ENCODE measurements at places on chromosomes 2 and 18.

- peak; percentile 64 for DNase-seq
These were observed 263.4 kb downstream of the PTPRM start for GRCh38 chr18:7830468-7830867.

- DNase-seq: no peak
These were observed 675.6 kb upstream of the VRK2 start for GRCh38 chr2:57370882-57371585.

- DNase-seq: no peak
These were observed 32.4 kb downstream of the SMAD2 start for GRCh38 chr18:47898055-47898454.

DNA sequence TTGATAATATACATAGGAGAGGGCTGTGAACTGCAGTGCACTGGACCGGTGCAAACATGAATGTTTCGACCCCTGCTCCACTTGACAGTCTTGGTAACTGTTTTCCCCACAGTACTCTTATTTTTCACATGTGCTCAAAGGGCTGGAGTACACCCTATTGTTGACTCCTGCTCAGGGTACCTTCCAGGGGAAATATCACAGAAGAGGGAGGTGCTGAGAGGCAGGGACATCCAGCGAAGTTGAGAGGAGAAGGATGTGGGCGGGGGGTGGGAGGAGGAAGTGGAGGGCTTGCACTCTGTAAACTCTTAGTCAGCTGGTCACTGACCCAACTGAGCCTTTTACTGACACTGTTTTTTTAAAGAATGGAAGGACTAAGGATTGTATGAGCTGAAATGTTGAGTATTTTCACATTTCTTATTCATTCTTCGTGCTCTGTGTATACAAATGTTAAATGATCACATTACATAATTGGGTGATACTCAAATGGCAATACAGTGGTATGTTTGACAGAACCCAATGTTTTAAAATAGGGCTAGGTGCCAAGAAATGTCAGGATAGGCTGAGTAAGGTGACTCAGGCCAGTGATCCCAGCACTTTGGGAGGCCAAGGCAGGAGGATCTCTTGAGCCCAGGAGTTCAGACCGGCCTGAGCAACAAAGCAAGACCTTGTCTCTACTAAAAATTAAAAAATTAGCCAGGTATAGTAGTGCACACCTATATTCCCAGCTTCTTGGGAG lies 10.0 kb downstream of the INPP4A start:
- no peak for DNase-seq

DNA sequence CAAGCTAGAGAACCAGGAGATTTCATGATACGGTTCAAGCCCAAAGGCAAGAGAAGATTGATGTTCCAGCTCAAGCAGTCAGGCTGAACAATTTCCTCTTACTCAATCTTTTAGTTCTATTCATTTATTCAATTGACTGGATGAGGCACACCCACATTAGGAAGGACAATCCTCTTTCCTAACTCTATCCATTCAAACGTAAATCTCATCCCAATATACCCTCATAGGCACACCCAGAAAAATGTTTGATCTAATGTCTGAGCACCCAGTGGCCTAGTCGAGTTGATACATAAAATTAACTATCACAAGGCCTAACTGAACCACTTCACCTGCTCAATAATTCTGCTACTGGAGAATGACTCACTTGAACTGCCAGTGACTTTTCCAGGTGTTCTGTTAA lies 180.7 kb downstream of the RAD51AP2 start:
- no peak for DNase-seq

GRCh38 chr18:32318581-32318980 lies 128.7 kb downstream of the MEP1B start:
- no peak for DNase-seq

DNA sequence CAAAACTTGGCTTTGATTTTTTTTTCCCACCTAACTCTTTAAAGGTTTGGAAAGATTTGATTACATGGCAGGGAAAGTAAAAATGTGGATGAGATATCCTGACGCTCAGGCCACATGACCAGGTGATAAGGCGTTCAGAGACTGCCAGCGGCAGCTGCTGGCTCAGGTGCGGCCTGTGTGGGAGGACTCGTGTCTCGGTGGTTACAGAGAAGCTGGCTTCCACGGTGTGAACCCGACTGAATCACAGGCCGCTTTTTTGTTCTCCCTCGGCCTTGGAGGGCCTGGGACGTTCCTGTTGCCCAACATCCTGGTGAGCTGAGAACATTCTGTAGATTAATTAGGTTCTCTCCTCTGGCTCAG lies 124.2 kb upstream of the ZNF516 start:
- DNase-seq: no peak

GRCh38 chr2:151085181-151085611 lies 176.5 kb downstream of the RBM43 start:
- DNase-seq: no peak

DNA sequence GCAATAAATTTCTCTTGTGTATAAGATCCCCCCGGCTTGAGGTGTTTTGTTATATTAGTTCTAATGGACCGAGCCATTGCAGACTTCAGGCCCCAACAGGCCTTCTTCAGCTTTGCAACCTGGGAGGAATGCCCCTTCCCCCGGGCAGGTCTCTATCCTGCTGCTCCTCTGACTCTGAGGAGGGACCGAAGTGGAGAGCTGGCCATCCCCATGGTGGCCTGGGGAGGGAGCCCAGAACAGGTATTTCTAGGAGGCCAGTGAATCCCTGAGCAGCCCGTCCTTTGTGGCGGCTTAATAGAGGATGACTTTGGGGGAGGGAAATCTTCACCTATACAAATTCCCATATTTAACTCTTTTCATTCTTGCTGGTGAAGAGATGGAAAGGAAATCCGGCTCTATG lies 715.8 kb upstream of the SOX11 start:
- no peak for DNase-seq

- DNase-seq: no peak
These were observed 113.1 kb downstream of the DDX1 start for GRCh38 chr2:15704788-15705115.

GRCh38 chr18:2902327-2902726 lies 55.5 kb downstream of the EMILIN2 start:
- DNase-seq: no peak

- peak; percentile 73 for DNase-seq
These were observed 154.7 kb downstream of the HDAC4 start for GRCh38 chr2:239245872-239246721.

DNA sequence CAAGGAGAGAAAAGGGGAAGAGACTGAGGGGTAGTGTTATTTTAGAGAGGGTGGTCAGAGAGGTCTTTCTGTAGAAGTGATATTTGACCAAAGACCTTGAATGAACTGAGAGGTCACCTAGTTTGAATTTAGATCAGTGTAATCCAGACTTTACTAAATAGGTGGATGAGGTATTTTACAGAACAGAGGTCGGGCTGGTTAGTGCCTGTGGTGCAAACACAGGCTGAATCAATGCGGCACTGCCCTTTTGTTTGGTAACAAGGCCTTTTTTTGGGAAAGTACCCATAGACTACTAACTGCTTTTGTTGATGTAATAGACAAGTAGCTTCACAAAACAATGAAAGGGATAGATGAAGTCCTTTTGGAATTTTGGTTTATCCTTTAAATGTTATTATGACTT lies 15.9 kb downstream of the RAPGEF4 start:
- no peak for DNase-seq

GRCh38 chr2:173400760-173401159 lies 46.1 kb downstream of the CDCA7 start:
- DNase-seq: peak; percentile 13

DNA sequence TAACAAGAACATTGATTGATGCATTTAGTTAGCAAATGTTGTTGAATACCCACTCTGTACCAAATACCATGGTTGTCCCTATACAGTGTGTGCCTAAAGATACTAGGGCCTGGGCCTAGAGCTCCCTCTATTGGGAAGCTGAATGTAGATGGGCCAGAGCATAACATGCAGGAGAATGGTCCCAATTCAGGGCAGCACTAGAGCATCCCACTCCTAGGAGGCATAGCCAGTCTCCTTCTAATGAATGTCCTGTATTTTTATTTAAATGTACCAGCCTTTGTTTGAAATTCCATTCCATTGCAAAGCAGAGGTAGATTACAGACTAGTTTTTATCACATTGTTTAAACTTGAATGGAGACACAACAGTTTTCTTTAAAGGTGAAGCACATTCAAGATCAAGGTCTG lies 90.6 kb downstream of the FEZ2 start:
- DNase-seq: peak; percentile 60

DNA sequence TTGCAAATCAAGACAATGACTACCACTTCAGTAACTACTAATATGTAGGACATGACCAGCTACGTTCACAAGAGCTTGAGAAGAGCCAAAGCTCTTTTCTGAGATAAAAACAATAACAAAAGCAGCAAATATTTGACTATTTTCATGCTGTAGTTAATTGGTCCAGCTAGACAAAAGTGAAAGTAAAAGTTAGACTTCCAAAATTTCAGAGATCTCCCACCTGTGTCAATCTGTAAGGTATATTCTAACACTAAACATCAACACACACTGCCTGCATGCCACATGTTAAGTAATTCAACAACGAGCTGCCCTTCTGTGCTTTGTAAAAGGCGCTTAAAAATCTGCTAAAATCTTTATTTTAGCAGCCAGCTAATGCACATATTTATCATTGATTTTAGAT lies 185.9 kb downstream of the SLC39A10 start:
- no peak for DNase-seq

GRCh38 chr2:234823877-234824376 lies 127.9 kb upstream of the SH3BP4 start:
- no peak for DNase-seq

DNA sequence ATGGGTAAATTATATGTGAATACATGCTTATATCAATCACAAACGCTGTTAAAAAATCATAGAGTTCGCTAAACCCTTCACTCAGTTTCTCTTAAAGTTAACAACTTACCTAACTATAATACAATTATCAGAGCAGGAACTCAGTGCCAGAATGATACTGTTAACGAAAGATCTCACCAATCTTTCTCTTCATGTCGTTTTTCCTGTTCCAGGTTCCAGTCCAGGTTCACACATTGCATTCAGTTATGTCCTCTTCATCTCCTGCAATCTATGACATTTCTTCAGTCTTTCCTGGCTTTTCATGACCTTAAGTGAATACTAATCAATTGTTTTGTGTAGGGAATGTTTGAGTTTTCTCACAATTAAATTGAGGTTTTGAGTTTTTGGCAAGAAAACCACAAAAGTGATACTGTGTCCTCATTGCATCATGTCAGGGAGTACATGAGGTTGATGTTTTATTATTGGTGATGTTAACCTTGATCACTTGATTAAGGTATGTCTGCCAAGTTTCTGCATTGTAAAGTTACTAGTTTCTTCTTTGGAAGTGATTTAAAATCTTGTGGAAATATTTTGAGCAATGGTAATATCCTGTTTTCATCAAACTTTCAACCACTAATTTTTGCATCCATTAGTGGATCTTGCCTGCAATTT lies 131.9 kb downstream of the ESCO1 start:
- no peak for DNase-seq

DNA sequence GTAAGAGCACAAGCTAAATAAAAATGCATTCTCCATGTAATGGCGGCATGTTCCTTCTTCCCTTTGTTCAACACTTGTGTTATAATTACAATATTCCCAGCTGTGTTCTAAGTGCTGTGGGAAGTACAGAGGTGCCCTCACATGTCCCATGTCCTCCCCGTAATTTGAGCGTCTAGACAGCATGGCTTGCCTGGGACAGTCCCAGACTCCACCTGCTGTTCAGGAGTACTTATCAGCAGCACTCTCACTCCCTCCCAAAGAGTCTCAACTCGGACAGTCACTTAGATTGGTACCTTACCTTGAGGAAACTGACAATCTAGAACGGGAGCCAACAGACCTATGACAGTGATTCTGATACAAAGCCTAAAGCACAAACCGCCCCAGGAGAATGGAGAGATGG lies 370.5 kb downstream of the EIPR1 start:
- no peak for DNase-seq

DNA sequence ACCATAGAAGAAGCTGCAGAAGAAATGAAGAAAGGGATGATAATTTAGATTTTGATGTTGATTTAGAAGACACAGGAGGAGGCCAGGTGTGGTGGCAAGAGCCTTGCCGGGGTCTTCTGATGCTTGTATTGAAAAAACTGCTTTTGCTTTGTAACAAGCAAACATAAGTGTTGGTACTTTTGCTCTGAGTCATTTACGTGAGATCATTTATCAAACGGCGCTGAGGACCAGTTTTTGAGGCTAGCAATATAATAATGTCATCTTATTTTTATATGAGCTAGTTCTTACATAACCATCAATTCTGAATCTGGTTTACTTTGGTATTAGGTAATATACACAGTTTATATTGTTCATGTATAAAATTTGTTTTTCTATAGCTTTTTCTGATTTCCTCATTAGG lies 30.6 kb downstream of the SPTBN1 start:
- DNase-seq: no peak

- no peak for DNase-seq
These were observed 58.9 kb upstream of the GATA6 start for GRCh38 chr18:22110461-22110924.

DNA sequence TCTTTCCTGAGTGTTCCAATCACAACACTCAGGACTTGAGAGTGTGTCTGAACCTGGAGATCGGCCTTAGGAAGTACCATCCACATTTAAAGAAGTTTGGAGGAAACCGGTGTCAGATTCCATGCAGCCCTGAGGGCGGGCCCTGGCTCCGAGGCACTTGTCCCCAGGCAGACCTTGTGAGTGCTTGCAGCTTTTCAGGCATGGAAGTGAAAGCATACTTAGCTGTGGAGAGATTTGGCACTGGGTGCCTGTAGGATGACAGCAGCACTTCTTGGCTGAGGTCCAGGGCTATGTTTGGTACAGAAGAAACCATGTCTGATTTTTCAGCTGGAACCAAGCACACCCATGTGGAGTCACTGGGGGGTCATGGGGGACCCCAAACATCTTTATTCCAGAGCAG lies 230.8 kb downstream of the SEPTIN10 start:
- DNase-seq: peak; percentile 91

GRCh38 chr18:56444201-56444600 lies 194.2 kb downstream of the TXNL1 start:
- DNase-seq: no peak

- peak; percentile 19 for DNase-seq
These were observed 324.5 kb upstream of the EPHA4 start for GRCh38 chr2:221896505-221897151.

DNA sequence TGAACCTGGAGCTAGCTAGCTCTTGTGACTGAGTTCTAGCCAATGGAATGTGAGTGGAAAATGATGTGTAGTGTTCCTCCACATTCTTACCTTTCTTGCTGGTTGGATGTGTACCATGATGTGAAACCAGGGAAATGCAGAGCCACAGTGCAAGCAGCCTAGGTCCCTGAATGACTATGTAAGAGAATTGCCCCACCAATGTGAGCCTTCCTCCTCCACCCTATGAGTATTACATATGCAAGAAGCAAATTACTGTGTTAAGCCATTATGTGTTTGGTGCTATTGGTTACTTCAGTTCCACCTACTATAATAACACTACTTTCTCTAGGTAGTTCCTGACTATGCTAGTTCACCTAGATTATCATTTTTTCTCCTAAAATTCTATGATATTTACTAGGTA lies 39.6 kb downstream of the LCLAT1 start:
- DNase-seq: no peak

DNA sequence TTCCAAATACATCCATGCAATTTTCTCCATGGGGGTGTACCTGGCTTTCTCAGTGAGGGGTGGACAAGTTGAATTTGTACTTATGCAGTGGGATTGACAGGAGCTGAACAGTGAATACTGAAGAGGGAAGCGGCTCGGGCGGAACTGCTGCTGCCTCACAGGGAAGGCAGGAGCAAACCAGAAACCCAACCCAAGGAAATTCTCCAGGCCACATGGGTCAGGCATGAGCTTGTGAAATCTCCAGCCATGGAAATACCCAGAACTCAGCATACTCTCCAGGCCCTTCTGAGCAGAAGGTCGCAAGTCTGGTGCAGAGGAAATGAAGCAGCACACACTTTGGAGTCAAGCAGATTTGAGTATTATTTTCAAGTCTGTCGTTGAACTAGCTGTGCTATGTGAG lies 26.5 kb upstream of the INO80C start:
- DNase-seq: peak; percentile 5

- no peak for DNase-seq
These were observed 201.0 kb downstream of the GBX2 start for GRCh38 chr2:235966932-235967757.

Data from NCI-H345 (cell line).